ENCODE measurements at places on chromosomes 13 and 19.

- no peak for DNase-seq
These were observed 40.2 kb downstream of the RAB20 start for GRCh38 chr13:110521296-110521680.

GRCh38 chr13:51589793-51590192, 5.5 kb downstream of the WDFY2 start:
- DNase-seq: no peak

DNA sequence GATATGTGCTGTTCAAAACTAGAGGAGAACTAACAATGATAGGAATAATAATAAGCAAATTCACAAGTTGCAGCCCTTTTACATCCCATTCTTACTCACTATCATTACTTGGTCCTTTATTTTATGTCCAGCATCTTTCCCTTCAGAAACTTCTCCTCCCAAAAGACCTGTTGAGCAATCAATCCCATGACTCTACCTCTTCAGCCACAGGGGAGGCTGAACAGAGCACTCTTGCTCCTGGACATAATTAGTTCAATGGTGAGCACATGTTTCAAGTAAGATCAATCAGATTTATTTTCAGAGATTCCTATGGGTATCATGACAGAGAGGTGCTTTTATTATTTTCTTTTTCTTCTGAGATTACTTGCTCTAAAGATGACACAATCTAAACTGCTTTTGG, 260.0 kb downstream of the COG6 start:
- no peak for DNase-seq

DNA sequence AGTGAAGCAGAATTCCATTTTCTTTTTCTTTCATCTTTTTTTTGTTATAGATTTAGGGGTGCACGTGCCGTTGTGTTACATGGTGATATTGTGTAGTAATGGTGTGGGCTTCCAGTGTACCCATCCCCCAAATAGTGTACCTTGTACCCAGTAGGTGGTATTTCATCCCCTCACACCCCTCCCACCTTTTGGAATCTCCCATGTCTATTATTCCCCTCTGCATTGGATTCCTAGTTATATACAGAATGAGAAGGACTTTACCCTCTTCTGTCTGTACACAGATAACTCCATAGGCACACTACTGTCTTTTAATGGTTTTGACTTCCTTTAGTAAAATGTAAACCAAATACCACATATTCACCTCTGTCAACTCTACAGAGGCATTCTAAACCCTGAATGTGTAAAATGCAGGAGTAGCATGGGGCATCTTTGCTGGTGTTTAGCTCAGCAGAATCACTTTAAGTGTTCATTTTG, 28.0 kb downstream of the FRY start:
- DNase-seq: no peak

- DNase-seq: no peak
These were observed 120.7 kb upstream of the VSTM2B start for GRCh38 chr19:29404951-29405727.

DNA sequence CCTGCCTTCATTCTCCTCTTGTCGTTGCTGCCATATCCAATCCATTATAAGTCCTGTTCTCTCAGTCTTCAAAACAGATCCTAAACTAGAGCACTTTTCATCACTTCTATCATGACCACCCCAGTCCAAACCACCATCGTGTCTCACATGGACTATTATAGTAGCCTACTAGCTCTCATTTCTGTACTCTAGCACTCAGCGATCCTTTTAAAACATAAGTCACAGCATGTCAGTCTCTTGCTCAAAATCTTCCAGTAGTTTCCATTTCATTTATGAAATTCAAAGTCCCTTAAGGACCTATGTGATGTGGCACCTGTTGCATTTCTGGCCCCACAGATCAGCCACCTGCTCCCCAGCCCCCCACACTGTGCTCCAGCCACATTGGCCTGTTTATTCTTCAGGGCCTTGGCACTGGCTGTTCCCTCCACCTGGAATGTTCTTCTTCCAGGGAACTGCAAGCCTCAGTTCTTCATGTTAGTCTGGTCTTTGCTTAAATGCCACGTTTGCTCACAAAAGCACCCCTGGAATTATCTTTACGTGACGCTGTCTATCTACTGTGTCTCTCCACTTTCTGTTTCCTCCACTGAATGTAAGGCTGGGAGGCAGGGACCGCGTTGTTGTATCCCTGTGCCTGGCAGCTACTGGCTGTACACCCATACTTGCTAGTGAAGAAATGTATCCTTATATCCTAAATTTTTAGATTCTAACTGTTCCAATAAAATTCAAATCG, 64.3 kb downstream of the MBNL2 start:
- DNase-seq: no peak

- DNase-seq: no peak
These were observed 27.8 kb downstream of the ARID3A start for GRCh38 chr19:953445-954271.

DNA sequence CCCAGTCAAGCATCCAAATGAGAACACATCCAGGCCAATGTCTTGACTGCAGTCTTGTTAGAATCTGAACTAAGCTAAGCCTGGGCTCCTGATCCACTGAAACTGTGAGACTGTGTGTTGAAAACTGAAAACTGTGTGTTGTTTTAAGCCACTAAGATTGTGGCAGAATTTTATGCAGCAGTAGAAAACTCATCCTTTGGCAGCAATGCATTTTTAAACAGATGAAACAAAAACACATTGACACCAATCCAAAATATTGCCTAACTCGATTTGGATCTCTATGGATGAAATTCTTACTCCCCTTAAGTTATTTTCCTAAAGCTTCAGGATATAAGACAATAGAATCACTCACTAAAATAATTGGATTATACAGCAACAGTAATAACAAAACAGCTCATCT, 202.3 kb upstream of the KLF12 start:
- DNase-seq: no peak

- no peak for DNase-seq
These were observed 25.3 kb upstream of the EIF3G start for GRCh38 chr19:10145031-10145430.

GRCh38 chr13:93466502-93467036, 240.0 kb downstream of the GPC6 start:
- no peak for DNase-seq

DNA sequence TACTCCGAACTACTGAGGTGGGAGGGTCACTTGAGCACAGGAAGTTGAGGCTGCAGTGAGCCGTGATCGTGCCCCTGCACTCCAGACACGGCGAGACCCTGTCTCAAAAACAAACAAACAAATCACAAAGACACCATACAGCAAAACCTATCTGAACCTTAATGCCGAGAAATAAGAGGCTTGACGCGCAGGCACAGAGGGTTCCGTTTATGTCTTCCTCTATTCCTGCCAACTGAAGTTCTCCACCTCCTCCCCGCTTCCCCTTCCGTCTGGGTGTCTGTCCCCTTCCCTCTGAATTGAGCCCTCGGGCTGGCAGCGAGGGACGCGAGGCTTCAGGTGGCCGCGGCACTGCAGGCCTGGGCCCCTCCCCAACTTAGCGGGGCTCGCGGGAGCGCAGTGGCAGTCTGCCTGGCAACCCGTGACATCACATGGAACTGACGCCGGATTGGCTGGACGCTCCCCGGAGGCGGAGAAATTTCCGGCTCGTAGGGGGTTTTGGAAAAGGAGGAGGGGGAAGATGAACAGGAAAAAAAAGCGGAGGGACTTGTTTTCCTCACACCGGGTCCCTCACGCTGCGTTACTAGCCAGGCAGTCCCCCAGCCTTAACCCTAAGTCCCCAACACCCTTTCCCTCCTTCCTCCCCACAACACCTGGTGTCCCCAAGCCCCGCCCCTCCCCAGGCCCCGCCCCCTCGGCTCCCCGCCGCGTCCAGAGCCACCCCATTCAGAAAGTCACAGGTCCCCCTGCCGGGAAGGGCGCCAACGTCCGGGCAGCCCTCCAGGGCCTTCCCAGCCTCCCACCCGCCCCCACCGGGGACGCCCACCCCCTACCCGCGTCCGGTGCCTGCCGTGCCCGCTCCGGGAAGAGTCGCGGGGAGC, 1.1 kb upstream of the MYBPC2 start:
- DNase-seq: peak; percentile 93

- DNase-seq: no peak
These were observed 785 bp upstream of the IGFL2 start for GRCh38 chr19:46147166-46147740.

- DNase-seq: no peak
These were observed 1.8 kb downstream of the EXOSC5 start for GRCh38 chr19:41395355-41395754.

DNA sequence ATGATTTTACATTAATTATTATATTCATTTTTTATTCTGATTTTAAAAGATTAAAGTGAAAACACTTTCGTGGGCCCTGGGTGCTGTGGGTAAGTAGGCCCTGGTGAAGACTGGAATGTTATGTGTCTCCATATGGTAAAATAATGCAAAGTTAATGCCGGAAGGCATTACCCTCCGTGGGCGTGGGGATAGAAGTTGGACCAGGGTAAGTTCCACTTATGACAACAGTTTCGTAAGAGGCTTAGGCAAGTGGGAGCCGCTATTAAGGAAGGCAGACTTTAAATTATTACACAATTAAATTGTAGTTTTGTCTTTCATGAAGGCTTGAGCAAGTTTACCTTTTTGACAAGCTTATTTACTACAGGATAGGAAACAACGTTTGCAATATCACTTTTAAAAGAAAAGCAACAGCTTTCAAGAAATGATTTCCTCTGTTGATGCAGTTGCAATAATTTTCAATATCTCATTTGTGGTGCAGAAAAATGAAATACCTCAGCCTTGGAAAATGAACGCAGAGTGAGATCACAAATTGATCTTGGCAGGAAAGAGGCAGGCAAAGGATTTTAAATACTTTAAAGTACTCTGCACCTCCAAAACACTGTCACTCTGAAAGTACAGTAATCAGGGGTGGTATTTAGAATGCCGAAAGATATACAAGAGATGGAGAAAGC, 310.6 kb downstream of the DCT start:
- peak; percentile 44 for DNase-seq

Measured in CD14-positive monocyte (primary cell).